Activated naive CD4-positive, alpha-beta T cell treated with anti-CD3 and anti-CD28 coated beads, Interleukin-2, amount 10 ng/mL, durations not matched to agents 7 days and 5 days (primary cell): ENCODE measurements at places on chromosomes 2 and 18.
A peak's percentile ranks its signal among the peaks of the same experiment; 100 is the strongest.

GRCh38 chr2:233822781-233823730 is 31.3 kb downstream of the HJURP start:
- peak; percentile 19 for DNase-seq

DNA sequence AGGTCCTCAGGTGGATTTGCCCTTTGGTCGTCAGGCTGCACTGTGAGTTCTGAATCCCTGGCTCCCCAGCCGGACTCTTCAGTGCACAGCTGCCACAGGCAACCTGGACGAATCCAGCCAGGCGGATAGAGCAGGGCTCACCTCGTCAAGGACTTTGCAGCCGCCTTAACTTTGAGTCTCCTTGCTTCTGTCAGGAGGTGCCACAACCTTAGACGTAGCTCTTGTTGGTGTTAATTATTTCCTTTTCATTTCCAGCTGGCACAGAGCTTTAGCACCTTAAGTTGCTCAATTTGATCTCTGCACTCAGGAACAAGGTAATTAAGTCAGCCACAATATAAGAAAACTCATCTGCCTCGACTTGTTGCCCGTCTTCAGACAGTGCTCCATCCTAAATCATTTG is 17.7 kb downstream of the SMIM21 start:
- no peak for DNase-seq

DNA sequence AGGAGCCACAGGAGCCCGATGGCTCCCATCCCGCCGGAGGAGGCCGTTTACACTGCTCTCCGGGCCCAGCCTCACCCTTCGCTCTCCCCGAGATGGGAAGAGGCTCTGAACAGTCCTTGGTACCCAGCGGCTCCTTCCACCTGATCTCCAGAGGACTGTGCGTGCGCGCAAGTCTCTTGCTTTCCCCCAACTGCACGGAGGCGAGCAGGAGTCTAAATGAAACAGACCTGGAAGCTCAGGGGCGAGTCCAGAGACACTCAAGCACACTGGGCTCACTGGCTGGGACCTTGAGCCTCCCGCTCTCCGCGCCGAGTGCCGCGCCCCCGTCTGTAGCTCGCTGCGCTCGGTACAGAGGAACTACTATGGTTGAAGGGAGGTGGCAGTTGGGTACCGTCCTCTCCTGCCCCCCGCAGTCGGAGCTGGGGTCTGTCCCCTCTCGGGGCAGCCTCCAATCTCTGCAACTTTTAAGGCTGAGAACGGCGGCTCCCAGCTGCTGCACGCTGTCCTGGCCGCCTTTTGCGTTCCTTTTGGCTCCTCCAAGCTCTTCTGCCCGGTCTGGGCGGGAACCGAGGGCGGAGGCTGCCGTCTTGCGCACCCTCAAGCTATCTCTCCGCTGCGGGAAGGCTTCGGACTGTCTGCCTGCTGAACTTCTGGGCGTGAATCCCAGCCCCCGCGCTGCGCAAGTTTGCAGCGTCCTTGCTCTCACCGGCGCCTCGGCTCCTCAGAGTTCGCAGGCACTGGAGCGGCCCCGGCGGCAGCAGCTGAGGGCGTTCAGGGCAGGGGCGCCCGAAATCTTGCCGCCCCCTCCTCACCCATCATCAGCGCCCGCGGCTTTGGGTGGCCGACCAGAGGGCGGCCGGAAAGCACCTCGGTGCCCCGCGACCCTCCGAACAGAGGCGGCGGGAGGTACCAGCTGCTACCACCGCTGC is 491 bp downstream of the ALK start:
- no peak for DNase-seq

DNA sequence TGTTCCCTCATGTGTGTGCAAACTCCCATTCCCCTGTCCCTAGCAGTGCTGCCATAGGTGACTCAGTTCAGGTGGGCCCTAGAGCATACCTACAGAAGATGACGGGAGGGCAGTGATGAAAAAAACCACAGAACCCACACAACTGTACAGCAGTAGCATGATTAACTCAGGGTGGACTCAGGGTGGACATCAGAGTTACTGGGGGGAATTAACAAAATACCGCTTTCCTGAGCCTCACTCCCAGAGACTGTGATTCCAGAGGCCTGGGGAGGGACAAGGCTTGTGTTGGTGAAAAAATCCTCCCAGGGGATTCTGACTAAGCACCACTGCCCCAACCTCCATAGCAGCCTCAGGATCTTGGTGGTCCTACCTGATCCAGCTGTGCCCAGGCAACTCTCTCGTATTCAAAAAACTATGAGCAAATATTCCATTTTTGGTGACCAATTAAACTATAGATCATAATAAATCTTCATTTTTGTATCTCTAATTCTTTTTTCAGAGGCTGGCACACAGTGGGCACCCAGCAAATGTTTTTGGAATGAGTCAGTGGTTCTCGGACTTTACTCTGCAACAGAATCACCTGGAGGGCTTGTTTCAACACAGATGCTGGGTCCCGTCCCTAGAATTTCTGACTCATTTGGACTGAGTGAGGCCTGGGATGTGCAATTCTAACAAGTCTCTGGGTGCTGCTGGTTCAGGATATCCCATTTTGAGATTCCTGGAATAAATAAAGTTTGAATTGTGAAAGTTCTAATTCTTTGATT is 84.1 kb upstream of the NABP1 start:
- no peak for DNase-seq

GRCh38 chr2:15367715-15368114 is 193.4 kb downstream of the NBAS start:
- no peak for DNase-seq

DNA sequence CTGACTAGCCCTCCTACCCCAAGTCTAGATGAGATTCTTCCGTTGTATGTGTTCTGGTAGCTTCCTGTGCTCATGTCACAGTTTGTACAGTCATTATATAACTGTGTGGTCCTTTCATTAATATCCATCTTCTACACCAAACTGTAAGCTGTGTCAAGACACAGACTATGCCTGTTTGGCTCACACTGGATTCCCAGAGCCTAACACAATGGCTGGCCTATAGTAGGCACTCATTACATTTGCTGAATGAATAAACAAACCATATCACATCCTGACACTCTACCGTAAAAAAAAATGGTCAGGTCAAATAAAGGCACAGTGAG is 72.6 kb downstream of the ANKRD44 start:
- DNase-seq = no peak

GRCh38 chr18:73739098-73739497 is 408.5 kb downstream of the FBXO15 start:
- DNase-seq = no peak

DNA sequence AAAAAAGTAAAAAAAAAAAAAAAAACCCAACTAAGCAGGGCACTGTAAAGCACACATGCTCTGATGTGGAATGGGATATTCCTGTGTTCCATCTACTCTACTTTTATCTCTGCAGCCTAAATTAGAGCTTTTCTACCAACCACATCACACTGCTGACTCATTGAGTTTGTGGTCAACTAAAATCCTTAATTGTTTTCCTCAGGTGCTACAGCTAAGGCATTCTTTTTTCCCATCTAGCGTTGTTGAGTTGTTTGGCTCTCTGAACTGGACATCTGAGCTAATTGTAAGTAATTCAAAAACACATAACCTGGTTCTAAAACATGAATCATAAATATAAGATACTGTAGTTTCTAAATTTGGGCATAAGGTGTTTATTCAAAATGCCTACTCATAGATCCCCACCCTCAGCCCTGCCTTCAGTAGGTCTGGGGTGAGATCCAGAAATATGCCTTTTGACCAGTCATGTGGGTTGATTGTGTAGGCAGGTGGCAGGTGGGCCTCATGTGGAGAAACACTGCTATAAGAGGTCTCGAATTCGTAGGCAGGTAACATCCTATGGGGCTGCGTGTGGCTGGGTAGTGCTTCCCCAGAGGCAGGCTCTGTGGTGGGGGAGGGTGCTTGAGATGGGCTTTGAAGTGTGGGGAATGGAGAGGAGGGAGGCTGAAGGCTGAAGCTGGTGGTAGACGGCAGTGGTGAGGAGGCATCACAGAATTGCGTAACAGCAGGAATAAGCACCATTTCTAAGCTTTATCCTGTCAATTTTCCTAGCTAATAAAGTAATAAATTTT is 27.2 kb downstream of the ANKRD29 start:
- no peak for DNase-seq

DNA sequence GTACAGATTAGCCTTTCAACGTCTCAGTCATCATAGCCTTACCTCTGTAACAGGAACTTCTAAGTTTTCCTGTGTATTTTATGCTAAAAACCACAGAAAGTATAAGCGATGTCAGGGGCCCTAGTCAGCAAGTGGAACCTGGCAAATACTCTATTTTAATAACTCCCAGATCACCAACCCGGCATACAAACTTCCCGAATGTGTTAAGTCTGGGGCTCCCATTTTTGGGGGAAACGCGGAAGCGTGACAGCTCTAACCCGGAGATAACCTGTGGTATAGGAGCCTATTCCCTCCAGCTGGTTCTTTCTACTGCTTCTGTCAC is 574 bp downstream of the NIFK start:
- no peak for DNase-seq

DNA sequence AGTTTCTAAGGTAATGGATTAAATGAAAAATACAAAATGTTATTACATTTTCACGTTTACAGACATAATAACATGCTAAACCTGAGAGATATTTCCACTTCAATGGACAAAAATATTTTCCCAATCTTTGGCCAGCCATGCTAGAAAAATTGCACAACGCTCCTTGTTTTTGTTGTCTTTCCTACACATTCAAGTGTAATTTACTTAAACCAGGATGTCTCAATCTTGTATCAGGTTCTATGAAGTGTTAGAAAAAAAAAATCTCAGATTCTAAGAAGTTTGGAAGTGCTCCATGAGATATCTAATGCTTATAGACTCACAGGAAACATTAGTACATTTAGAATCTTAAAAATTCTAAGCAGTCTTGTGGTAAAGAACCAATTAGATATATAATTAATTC is 141.8 kb upstream of the SLC35G4 start:
- DNase-seq = no peak

DNA sequence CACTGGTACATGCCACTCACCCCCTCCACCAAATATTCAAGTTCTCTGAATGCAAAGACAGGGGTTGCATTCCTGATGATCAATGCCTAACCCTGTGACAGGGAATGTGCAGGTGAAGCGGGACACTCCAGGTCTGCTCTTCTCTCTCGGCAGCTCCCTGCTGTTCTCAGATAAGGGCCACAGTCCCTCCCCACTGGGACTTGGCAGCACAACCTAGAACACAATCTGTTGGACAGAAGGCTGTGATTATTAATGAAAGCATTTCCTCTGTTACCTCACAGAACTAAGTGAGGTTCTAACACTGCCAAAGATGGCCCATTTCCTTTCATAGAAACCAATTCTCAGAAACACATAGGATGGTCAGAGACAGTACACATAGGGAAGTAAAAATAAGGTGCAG is 42.7 kb downstream of the VSNL1 start:
- DNase-seq = no peak

GRCh38 chr18:22639026-22639463 is 221.3 kb upstream of the CTAGE1 start:
- DNase-seq = no peak

DNA sequence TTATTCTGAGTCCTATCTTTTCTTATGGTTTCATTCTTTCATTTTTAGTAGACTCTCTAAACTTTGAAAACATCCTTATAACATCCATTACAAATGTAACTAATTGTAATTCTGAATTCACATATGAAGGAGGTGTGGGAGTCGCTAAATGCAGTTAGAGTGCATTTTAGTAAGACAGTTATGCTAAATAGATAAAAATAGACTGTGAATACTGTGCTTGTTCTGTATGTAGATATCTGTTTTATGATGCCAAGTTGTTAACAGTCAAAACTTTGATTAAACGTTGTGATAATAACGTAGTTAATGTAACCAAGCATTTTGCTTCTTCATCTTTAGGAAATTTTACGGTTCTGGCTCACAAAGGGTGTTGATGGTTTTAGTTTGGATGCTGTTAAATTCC is 24.4 kb downstream of the SLC3A1 start:
- no peak for DNase-seq

DNA sequence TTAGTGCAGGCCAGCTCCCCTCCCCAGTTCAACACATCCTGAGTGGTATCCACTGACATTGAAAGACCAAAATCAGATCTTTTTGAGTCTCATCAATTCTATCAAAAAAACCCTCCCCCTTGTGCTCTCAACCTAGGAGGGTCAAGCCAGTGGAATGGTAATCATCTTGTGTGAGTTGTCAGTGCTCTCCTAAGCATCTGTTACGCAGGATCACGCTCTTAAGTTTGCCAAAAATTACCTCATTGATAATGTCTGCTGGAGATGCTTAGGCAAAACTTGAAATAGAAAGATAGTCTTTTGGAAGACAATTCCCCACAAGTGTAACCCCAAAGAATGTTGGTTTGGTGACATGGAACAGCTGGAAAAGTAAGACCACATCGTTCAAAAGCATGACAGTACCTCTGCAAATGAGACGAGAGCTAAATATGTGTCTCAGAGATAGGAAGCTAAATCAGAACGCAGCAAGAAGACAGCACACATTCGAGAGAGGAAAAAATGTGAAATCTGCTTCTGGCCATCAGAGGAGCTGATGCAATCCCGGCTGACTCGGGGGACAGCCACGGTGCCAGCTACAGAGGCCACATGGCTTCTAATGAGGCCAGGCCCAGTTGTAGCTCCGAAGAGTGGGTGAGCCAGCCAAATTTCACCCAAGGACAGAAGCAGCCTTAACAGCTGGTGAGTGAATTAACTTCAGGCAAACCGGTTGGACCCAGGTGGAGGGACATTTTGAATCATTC is 753.9 kb downstream of the RNF144A start:
- DNase-seq = no peak

DNA sequence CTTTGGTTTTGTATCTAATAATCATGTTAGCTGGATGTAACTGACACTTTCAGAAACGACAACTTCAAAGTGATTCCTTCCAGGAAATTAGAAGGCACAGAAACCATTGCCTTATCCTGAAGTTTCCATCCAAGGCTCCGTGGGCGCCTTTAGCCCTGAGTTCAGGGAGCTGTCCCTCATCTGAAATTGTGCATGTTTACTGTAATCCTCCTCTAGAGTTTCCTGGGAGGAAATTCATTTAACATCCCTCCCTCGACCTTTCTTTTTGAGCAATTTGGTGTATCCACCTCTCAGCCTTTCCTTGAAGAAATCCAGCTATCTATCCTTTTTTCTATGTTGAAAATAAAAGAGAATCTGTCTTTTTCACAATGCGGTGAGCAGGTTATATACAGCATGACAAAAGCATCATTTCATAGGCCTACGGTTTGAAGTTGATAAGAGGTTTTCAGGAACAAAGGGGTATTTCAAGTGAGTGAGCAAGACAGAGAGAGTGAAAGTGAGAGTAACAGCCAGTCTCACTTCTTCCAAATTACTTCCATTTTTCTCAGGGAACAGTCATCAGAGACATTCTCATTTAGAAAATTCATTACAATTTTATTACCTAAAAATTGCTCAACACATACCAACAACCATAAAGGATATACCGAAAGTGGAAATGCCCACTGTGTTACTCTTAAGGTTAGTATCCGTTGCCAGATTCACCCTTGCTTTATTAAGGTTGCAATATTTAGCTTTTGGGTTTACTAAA is 167.3 kb downstream of the MREG start:
- DNase-seq = no peak

- DNase-seq = no peak
Measured at GRCh38 chr2:235614900-235615712, 121.3 kb downstream of the AGAP1 start.

GRCh38 chr2:81247648-81248047 is 943.1 kb upstream of the LRRTM1 start:
- DNase-seq = no peak

DNA sequence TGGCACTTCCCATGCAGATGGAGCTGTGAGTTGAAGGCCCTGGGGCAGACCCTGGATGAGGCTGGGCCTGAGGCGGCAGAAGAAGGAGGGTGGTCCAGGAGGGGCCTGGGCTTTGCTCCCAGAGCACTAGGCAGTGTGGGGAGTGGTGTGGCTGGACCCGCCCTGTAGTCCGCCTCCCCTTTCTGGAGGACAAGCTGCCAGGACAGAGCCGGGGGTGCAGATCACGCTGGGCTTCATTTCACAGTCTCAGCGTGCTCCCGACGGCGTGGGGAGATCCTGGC is 49.8 kb downstream of the PTGR3 start:
- DNase-seq = no peak
